ENCODE measurements at places on chromosomes 2 and 18.

- no peak for DNase-seq
Measured at GRCh38 chr2:238039985-238040384, 20.8 kb upstream of the SCLY start.

- no peak for DNase-seq
Measured at GRCh38 chr2:184402381-184402780, 195.9 kb upstream of the ZNF804A start.

DNA sequence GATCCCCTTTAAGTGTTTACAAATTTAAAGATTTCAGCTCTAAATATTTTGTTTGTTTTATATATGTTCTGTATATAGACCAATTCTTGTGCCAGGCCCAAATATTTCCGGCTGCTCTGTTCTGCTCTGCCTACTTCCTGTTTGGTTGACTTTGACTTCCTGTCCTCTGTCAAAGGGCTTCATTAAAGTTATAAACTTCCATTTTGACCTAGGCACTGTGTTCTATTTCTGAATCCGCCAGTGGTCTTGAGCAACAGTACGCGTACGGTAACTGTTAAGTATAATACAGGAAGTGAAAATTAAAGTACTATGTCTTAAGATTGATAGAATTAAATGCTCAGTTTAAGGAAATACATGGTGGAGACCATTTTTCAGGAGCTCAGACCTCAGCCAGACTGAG lies 13.5 kb upstream of the REL start:
- DNase-seq = no peak

DNA sequence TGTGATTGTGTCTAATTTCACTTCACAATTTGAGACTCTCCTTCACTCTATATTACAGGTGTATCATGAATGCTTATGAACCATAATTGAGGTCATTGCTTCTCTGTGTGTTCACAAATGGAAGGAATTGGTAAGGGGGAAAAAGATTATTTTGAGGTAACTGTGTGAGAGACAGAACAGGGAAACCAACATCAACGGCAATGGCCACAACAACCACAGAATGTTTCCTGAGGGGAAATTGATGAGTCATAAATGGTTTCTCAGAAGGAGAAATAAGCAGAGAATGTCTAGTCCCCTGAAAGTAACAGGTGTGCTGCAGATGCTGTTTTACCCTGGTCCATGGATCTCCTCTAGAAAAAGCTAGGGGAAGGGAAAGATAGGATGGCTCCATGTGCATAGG lies 361.2 kb upstream of the GALNT5 start:
- no peak for DNase-seq

Data from right renal pelvis (tissue), 4 donors.